Nephron progenitor cell (in vitro differentiated cells): ENCODE measurements at places on chromosomes 1 and 21.
A peak's percentile ranks its signal among the peaks of the same experiment; 100 is the strongest.

- H3K27ac ChIP-seq, result no peak overlapping the region
- peaks cover 30% of the 10 kb centered on the region for H3K4me1 ChIP-seq
- DNase-seq, result no peak
- no peaks in the 10 kb centered on the region for H3K36me3 ChIP-seq
- H3K27me3 ChIP-seq, result peaks cover 7% of the 10 kb centered on the region
Measured at GRCh38 chr1:119674835-119675289, 26.8 kb upstream of the ZNF697 start.

GRCh38 chr21:37671381-37671780 is 244.9 kb downstream of the KCNJ6 start:
- no peaks in the 10 kb centered on the region for H3K4me1 ChIP-seq
- H3K27ac ChIP-seq, result no peak overlapping the region
- DNase-seq, result no peak
- peaks cover 58% of the 10 kb centered on the region for H3K27me3 ChIP-seq
- H3K4me3 ChIP-seq, result no peak overlapping the region

- H3K4me3 ChIP-seq, result no peak overlapping the region
- no peak for DNase-seq
- H3K4me1 ChIP-seq, result peaks cover 31% of the 10 kb centered on the region
Measured at GRCh38 chr1:207852576-207853371, 58.2 kb downstream of the CD34 start.

DNA sequence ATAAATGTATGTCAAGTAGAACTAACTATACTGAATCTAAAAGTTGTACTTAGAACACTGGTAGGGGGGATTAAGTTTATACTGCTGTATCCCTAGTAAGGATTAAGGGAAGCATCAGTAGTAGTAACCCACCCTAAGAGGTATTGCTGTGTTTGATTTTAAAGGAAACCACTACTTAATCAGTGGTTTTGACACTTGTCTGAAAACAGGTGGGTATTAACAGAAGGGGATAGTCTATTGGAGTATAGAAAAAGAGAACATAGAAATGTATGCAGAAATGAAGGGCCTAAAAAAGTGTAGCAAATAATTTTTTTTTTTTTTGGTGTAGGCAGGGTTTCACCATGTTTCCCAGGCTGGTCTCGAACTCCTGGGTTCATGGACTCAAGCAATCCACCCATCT is 2.2 kb downstream of the MIGA1 start:
- peak overlapping the region; percentile 70 for H3K4me3 ChIP-seq
- peaks cover 26% of the 10 kb centered on the region for H3K4me1 ChIP-seq
- DNase-seq, result no peak
- no peak overlapping the region for H3K27ac ChIP-seq

DNA sequence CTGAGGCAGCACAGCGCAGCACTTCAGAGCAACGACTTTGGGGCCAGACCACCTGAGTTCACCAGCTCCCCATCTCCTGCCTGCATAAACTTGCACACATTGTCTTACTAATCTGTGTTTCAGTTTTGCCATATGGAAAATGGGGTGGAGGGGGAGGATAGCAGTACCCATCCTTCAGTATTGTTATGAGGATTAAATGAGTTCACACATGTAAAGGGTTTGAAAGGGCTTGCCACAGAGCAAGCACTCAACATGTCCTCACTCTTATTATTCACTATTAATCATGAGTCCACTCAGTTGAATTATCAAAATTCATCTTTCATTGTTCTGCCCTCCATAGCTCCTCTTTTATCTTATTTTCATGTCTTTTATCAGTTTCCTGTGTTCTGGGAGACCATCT is 40.1 kb upstream of the BMP8B start:
- H3K27me3 ChIP-seq, result peaks cover 6% of the 10 kb centered on the region
- no peak overlapping the region for H3K4me3 ChIP-seq
- no peaks in the 10 kb centered on the region for H3K36me3 ChIP-seq

- no peaks in the 10 kb centered on the region for H3K4me1 ChIP-seq
- no peaks in the 10 kb centered on the region for H3K36me3 ChIP-seq
- no peak overlapping the region for H3K27ac ChIP-seq
Measured at GRCh38 chr1:72357411-72357810, 75.1 kb upstream of the NEGR1 start.

GRCh38 chr1:66938613-66939012 is 13.8 kb downstream of the MIER1 start:
- H3K27me3 ChIP-seq, result no peaks in the 10 kb centered on the region
- H3K27ac ChIP-seq, result no peak overlapping the region
- peaks cover 19% of the 10 kb centered on the region for H3K36me3 ChIP-seq

DNA sequence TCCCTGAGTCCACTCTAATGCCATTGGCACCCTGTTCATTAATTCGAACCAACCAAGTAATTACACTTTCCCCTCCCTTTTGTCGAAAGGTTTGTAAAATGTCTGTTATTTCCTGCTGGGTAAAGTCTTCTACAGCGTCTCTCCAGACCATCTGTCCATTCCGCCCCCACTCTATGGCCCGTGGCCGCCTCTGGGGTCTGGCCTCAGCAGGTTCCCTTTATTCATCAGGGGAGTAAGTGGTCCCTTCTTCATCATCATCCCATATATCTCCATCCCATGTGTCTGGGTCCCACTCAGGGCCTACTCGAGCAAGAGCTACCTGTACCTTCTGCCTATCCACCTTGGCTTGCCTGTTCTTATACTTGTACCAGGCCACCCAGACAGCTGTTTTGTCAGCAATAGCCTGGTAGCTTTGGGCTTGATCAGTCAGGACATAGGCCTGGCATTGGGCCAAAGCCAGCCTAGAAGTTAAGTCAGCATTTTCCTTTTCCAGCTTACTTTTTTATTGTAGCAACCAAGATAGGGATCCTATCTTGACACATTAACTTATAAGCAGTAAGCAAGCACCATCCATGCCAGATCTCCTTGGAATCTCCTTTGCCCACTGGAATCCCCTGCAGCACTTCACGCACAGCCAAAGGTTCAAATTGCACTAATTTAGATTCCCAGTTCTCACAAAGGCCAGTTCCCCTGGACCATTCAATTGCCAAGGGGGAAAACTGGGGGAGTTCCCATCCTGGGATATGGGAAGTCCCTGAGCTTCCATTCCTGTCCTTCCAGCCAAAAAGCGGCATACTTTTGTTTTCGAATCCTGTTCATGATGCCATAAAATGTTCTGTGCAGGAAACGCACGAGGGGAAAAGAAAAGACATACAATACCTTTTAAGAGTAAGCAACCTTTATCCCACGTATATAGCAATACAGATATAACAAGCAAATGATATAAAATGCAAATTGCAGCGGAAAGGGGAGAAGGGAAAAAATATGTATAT is 6.6 kb upstream of the STUM start:
- DNase-seq, result no peak
- H3K4me3 ChIP-seq, result no peak overlapping the region
- H3K27me3 ChIP-seq, result peaks cover 17% of the 10 kb centered on the region
- peaks cover 12% of the 10 kb centered on the region for H3K4me1 ChIP-seq
- no peak overlapping the region for H3K27ac ChIP-seq
- no peaks in the 10 kb centered on the region for H3K36me3 ChIP-seq

- H3K4me1 ChIP-seq, result peaks cover 5% of the 10 kb centered on the region
- H3K36me3 ChIP-seq, result peaks cover 9% of the 10 kb centered on the region
- H3K4me3 ChIP-seq, result no peak overlapping the region
- peaks cover 6% of the 10 kb centered on the region for H3K27me3 ChIP-seq
Measured at GRCh38 chr1:41097105-41097504, 75.6 kb upstream of the SLFNL1 start.

DNA sequence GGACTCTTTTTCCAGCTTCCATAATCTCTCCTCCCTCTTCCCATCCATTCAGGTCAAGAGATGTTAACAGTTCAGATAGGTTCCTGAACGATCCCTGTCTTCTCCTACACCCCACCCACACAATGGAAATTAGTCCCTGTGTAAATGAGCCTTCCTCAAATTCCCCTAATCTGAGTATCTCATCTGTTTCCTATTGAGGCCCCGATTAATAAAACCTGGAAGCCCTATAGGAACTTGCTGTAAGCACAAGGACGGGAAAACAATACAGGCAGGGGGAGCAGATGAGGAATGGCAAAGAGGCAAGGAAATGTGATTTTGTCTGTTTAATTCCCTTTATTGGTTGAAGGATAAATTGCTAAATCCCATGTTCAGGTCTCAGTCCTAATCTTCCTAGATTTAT is 7.1 kb upstream of the GPX7 start:
- peaks cover 6% of the 10 kb centered on the region for H3K27me3 ChIP-seq
- no peak overlapping the region for H3K27ac ChIP-seq
- no peaks in the 10 kb centered on the region for H3K36me3 ChIP-seq
- no peak overlapping the region for H3K4me3 ChIP-seq

- H3K27ac ChIP-seq, result peak overlapping the region; percentile 5
- H3K27me3 ChIP-seq, result peaks cover 3% of the 10 kb centered on the region
- H3K4me1 ChIP-seq, result peaks cover 28% of the 10 kb centered on the region
- H3K36me3 ChIP-seq, result peaks cover 4% of the 10 kb centered on the region
- no peak overlapping the region for H3K4me3 ChIP-seq
Measured at GRCh38 chr1:24235921-24236788, 49.1 kb upstream of the IFNLR1 start.

GRCh38 chr1:78797108-78797781 is 147.6 kb downstream of the IFI44 start:
- no peak for DNase-seq
- H3K36me3 ChIP-seq, result no peaks in the 10 kb centered on the region
- H3K27ac ChIP-seq, result no peak overlapping the region

DNA sequence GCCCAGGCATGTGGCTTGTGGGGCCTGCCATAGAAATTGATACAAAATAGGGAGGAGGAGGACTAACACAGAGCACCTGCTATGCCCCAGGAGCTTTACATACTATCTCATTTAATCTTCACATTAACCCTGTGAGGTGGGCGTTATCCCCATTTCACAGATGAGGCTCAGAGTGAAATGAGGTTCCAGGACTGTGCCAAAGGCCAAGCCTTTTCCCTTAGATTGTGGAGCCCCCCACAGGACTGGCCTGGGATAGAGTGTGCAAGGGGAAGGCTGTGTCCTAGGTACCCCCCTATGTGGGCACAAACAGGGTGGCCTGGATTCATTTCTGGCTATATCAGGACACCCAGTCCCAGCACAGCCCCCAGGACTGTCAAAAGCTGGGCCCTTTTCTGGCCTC is 2.2 kb upstream of the DDOST start:
- H3K4me1 ChIP-seq, result peaks cover 31% of the 10 kb centered on the region
- H3K36me3 ChIP-seq, result peaks cover 12% of the 10 kb centered on the region
- DNase-seq, result no peak
- peak overlapping the region; percentile 42 for H3K4me3 ChIP-seq

- H3K4me3 ChIP-seq, result no peak overlapping the region
- DNase-seq, result no peak
- H3K4me1 ChIP-seq, result peaks cover 25% of the 10 kb centered on the region
- no peak overlapping the region for H3K27ac ChIP-seq
- peaks cover 13% of the 10 kb centered on the region for H3K27me3 ChIP-seq
Measured at GRCh38 chr21:44658913-44659595, 1.3 kb downstream of the KRTAP12-3 start.

- no peak for DNase-seq
- H3K36me3 ChIP-seq, result no peaks in the 10 kb centered on the region
- peaks cover 29% of the 10 kb centered on the region for H3K4me1 ChIP-seq
- no peak overlapping the region for H3K27ac ChIP-seq
- H3K27me3 ChIP-seq, result peaks cover 9% of the 10 kb centered on the region
- H3K4me3 ChIP-seq, result no peak overlapping the region
Measured at GRCh38 chr1:54516249-54516920, 31.6 kb upstream of the ACOT11 start.

DNA sequence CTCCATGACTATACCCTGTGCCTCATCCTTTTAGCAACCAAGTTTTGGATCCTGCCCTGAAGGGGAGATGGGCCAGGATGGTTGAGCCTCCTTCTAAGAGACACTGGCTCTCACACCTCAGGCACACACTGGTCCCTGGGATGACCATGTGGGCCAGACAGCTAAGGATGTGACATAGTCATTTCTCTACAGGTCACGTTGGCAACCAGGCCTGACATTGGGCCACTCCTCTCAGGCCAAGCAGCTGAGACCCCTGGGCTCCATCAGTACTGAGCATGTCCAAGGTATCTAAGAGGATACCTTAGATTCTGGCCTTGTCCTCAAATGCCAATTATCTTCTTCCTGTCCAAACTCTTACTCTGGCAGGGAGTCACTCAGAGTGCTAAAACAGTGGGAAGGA is 195.5 kb upstream of the EDN2 start:
- DNase-seq, result no peak
- H3K36me3 ChIP-seq, result no peaks in the 10 kb centered on the region
- H3K4me1 ChIP-seq, result peaks cover 26% of the 10 kb centered on the region
- no peak overlapping the region for H3K27ac ChIP-seq
- H3K27me3 ChIP-seq, result peaks cover 13% of the 10 kb centered on the region

GRCh38 chr1:24190983-24191461 is 3.9 kb upstream of the IFNLR1 start:
- peaks cover 13% of the 10 kb centered on the region for H3K4me1 ChIP-seq
- peaks cover 61% of the 10 kb centered on the region for H3K27me3 ChIP-seq
- no peak overlapping the region for H3K4me3 ChIP-seq
- no peaks in the 10 kb centered on the region for H3K36me3 ChIP-seq

DNA sequence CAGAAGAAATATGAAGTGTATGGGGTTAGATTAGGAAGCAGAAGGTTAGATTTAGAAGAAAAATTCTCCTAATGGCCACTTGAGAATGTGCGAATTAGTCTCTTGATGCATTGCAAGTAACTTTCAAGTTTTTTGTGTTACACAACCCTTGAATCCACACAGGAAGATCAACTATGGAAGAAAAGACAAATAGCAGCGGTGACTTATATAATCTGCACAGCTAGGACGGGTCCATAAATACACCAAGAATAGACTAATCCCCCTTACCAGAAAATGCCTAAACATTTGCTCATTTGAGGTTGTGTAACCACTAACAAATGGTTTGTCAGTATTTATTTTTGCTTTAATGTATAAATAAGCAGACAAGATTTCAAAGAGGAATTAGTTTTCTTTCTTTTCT is 182.6 kb downstream of the TGFB2 start:
- DNase-seq, result no peak
- H3K27ac ChIP-seq, result no peak overlapping the region
- H3K36me3 ChIP-seq, result no peaks in the 10 kb centered on the region
- H3K27me3 ChIP-seq, result no peaks in the 10 kb centered on the region
- no peak overlapping the region for H3K4me3 ChIP-seq

- H3K27ac ChIP-seq, result peak overlapping the region; percentile 82
- H3K4me3 ChIP-seq, result no peak overlapping the region
- peaks cover 46% of the 10 kb centered on the region for H3K4me1 ChIP-seq
- no peaks in the 10 kb centered on the region for H3K27me3 ChIP-seq
- peaks cover 35% of the 10 kb centered on the region for H3K36me3 ChIP-seq
Measured at GRCh38 chr1:245393694-245394093, 238.9 kb downstream of the KIF26B start.

DNA sequence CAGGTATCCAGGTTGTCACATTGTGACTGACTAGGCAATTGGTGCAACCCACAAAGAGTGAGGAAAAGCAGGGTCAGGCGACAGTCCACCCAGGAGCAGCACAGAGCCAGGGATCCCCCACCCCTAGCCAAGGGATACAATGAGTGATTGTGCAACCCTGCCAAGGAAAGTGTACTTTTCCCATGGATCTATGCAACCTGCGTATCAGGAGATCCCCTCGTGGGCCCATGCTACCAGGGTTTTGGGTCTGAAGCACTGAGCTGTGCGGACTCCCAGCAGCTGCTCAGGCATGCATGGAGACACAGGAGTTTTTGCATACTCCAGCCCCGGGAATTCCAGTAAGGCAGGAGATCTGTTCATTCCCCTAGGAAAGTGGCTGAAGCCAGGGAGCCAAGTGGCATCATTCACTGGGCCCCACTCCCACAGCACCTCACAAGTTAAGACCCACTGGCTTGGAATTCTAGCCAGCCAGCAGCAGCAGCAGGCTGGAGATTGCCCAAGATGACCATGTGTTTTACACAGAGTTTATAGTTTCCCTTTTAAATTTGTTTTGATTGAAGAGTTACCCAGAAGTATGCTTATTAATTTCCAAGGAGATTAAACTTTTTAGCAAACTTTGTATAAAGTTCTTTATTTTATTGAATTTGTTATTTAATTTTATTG is 136.0 kb downstream of the LTN1 start:
- H3K36me3 ChIP-seq, result peaks cover 10% of the 10 kb centered on the region
- H3K27ac ChIP-seq, result no peak overlapping the region
- peaks cover 5% of the 10 kb centered on the region for H3K4me1 ChIP-seq
- DNase-seq, result peak; percentile 35
